Neural progenitor cell (in vitro differentiated cells): ENCODE measurements at places on chromosomes 1 and 21. TPM values are rescaled to one million over a fixed set of nuclear protein-coding genes. Genes with fewer than 3 reads are reported as not detected.

- H3K27me3 ChIP-seq: no peaks in the 10 kb centered on the region
- DNase-seq: no peak
- no peak overlapping the region for H3K27ac ChIP-seq
- no peak overlapping the region for H3K4me3 ChIP-seq
- H3K4me1 ChIP-seq: no peaks in the 10 kb centered on the region
These were observed 50.4 kb upstream of the ADAMTS5 start for GRCh38 chr21:27017246-27017645.

DNA sequence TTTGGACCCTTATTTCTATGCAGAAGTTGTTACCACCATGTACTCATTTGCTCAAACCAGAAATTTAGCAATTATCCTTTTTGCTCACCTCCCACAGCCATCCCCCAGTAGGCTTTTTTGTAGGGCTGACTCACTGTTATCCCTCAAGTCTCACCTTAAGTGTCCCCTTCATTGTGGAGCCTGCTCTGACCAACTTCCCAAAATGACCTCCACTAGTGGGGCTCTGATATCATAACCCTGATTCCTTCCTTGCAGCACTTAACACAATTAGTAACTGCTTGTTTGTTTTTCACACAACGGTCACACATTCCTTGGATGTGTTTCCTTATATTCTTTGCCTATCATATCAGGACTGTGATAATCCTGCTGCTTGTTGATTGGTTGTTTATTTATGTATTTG lies 76.7 kb downstream of the PATJ start:
- no peak overlapping the region for H3K27ac ChIP-seq
- no peak for DNase-seq
- no peaks in the 10 kb centered on the region for H3K36me3 ChIP-seq
- no peak overlapping the region for H3K4me3 ChIP-seq
- H3K27me3 ChIP-seq: no peaks in the 10 kb centered on the region

DNA sequence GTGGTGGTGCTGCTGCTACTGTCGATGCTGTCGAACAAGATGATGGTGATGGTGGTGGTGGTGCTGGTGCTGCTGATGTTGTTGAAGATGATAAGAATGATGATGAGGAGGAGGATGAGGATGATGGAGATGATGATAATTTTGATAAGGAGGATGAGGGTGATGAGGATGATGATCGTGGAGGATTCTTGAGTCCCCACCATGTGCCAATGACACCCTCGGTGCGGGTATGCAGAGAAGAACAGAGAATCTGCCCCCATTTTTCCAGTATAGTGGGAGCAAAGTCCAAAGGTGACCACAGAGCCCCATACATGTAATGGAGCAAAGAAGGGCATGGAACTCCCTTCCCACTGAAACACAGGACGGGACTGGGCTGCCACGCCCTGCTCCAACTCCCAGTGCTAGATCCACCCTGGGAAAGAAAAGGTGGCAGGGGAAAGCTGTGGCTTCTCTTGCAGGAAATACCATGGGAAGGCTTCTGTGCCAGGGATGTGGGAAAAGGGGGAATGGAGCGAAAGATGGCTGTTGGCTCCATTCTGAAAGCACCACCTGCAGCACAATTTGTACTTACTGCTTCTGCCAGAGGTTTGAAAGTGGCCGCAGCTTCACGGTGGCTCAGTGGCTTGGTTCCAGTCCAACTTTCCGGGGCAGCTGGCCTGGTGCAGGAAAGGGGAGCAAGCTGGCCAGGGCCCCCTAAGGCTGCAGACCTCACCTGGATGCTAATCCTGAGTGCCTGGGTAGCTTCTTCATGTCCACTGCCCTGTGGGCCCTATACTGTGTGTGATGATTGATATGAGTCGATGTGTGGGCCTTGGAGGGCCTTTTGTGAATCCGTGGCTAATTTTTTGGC lies 387.2 kb upstream of the VAMP3 start:
- H3K27me3 ChIP-seq: no peaks in the 10 kb centered on the region
- H3K4me3 ChIP-seq: no peak overlapping the region
- no peaks in the 10 kb centered on the region for H3K36me3 ChIP-seq
- H3K27ac ChIP-seq: no peak overlapping the region
- peaks cover 36% of the 10 kb centered on the region for H3K4me1 ChIP-seq
- DNase-seq: no peak

Gene PLPPR5
- total RNA-seq: 0.19 and 0.56 TPM in 2 replicates

Gene EPHA8
- total RNA-seq: 0.46 TPM in 1 of 2 replicates, not detected in the other

DNA sequence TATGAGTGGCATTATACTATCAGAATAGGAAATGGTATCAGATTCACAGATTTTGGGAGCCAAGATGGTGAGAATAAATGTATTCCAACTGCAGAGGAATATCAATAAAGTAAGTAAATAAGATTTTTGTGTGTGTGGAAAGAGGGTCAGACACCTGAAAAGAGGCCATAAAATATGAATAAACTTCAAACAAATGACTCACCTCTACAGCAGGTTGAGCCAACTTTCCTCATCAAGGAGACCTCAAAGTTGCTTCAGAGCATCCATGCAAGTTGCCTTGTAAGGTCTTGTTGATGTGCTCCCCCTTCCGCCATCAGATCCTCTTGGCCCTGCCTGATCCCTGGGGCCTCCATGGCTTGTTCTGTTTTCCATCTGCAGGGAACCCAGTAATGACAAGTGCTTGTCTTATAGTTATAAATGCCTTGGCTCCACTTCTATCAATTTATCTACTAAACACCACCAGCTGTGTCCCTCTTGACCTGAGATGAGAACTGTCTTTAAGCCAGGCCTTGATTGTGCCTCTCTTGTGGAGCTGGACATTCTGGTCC lies 775.6 kb downstream of the LTN1 start:
- H3K4me3 ChIP-seq: no peak overlapping the region
- H3K27ac ChIP-seq: no peak overlapping the region
- no peaks in the 10 kb centered on the region for H3K36me3 ChIP-seq
- no peaks in the 10 kb centered on the region for H3K4me1 ChIP-seq
- no peaks in the 10 kb centered on the region for H3K27me3 ChIP-seq

DNA sequence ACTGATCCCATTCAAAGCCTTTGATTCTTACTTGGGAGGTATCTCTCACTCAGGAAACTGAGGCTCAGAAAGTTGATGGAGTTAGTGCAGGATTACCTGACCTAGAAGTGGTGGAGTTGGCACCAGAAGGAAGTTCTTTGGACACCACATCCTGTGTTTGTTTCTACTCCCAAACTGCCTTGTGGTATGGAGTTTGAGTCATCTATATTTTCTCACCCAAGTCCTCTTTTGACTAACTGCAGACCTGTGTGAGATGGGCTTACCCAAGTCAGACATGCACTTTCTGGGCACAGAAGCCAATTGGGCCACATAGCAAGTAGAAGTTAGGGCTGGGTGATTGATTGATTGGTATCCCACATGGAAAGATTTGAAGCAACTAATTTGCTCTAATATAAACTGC lies 36.1 kb downstream of the FGGY start:
- DNase-seq: no peak
- H3K4me3 ChIP-seq: no peak overlapping the region
- H3K4me1 ChIP-seq: no peaks in the 10 kb centered on the region
- no peaks in the 10 kb centered on the region for H3K36me3 ChIP-seq
- H3K27ac ChIP-seq: no peak overlapping the region

- no peak overlapping the region for H3K27ac ChIP-seq
- no peaks in the 10 kb centered on the region for H3K27me3 ChIP-seq
- no peak for DNase-seq
- H3K4me1 ChIP-seq: peaks cover 4% of the 10 kb centered on the region
- no peak overlapping the region for H3K4me3 ChIP-seq
- H3K36me3 ChIP-seq: no peaks in the 10 kb centered on the region
These were observed 37.5 kb upstream of the DAB1 start for GRCh38 chr1:57461405-57461804.

Gene COL8A2
- 0.06 TPM in 1 of 2 replicates, not detected in the other for total RNA-seq

- H3K4me3 ChIP-seq: no peak overlapping the region
- H3K27ac ChIP-seq: no peak overlapping the region
- no peaks in the 10 kb centered on the region for H3K36me3 ChIP-seq
- no peak for DNase-seq
- no peaks in the 10 kb centered on the region for H3K4me1 ChIP-seq
- H3K27me3 ChIP-seq: no peaks in the 10 kb centered on the region
These were observed 151.5 kb upstream of the RNPC3 start for GRCh38 chr1:103373991-103374390.

Gene GNG4
- 14.9 and 20.7 TPM in 2 replicates for total RNA-seq

DNA sequence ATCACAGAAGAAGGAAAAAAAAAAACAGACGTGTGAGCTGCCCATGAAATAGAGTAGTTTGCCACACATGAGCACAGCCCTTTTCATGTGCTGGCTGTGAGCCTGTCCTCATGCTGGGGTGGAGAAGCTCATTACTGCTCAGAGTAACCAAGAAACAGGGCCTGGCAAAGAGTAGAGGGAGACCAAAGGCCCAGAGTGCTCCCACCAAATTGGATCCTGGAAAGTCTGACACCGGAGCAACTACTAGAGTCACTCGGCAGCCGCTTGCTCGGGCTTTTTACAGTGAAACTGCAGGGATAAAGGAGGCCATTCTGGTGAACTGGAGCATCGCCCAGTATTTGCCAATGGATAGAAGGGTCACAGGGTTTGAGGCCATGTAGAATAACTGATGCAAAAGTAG lies 64.4 kb upstream of the BARHL2 start:
- peaks cover 19% of the 10 kb centered on the region for H3K4me1 ChIP-seq
- no peak overlapping the region for H3K27ac ChIP-seq
- no peak for DNase-seq
- no peaks in the 10 kb centered on the region for H3K27me3 ChIP-seq
- H3K4me3 ChIP-seq: no peak overlapping the region

GRCh38 chr1:205344066-205344928 lies 12.4 kb downstream of the KLHDC8A start:
- H3K36me3 ChIP-seq: no peaks in the 10 kb centered on the region
- H3K4me3 ChIP-seq: peak overlapping the region; percentile 61
- H3K4me1 ChIP-seq: peaks cover 29% of the 10 kb centered on the region
- peak; percentile 78 for DNase-seq
- no peak overlapping the region for H3K27ac ChIP-seq
- peaks cover 53% of the 10 kb centered on the region for H3K27me3 ChIP-seq

- no peak overlapping the region for H3K27ac ChIP-seq
- H3K27me3 ChIP-seq: no peaks in the 10 kb centered on the region
- H3K36me3 ChIP-seq: no peaks in the 10 kb centered on the region
- DNase-seq: no peak
- H3K4me3 ChIP-seq: no peak overlapping the region
These were observed 106.4 kb downstream of the KCND3 start for GRCh38 chr1:111882986-111883560.

DNA sequence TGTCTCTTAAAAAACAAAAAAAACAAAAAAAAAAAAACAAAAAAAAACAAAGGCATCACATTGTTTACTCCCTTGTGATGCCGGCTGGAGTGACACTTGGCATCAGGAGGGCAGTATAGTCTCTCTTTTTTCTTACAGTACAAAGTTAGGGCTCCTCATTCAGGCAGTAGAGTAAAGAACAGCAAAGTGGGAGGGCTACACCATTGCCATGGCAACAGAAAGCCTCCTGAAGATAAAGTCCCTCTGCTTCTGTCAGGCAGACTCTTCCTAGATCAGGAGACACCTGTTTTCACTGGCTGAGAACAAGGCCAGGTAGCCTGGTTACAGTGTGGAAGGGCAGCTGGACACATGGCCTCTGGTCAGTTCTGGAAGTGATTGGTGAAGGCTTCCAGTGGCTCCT lies 41.3 kb upstream of the RAB3GAP2 start:
- no peak overlapping the region for H3K4me3 ChIP-seq
- no peak overlapping the region for H3K27ac ChIP-seq
- H3K27me3 ChIP-seq: no peaks in the 10 kb centered on the region

DNA sequence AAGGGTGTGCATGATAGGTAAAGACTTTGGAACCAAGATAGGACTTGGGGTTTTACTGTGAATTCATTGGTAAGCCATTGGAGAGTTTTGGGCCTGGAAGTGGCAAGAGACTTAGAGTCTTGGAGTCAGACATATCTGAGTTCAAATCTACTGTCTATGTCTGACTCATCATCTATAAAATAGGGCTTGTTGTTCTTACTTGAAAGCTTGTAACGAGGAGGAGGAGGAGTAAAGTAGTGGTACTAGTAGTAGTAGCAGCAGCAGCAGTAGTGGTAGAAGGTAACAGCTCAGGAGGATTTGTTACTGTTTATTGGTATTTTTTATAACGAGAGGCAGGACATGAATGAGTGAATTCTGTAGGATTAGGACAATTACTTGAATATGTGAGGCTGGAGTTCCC lies 62.7 kb downstream of the CACHD1 start:
- H3K36me3 ChIP-seq: no peaks in the 10 kb centered on the region
- H3K4me3 ChIP-seq: no peak overlapping the region
- H3K27ac ChIP-seq: no peak overlapping the region
- no peaks in the 10 kb centered on the region for H3K27me3 ChIP-seq
- DNase-seq: no peak
- peaks cover 6% of the 10 kb centered on the region for H3K4me1 ChIP-seq

DNA sequence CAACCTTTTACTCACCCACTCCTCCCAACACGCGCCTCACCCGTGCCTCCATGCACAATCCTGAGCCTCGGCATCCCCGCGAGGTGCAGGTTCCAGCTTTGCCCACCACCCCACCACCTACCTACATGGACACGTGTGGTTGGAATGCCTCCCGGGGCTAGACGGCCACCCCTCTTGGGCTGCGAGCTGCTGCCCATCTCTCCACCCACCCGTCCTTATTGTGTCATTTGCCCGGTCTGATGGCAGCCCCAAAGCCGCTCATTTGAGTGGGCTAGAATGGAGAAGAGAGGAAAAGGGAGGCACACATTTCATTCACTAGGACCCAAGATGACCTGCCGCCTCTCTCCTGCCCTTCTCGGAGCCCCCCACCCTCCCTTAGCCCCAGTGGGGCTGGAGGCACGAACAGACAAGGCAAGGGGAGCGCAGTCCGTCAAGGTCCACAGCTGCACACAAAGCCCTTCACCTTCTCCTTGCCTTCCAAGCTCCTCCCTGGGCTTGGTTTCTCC lies 785 bp downstream of the ZNF697 start:
- H3K27ac ChIP-seq: no peak overlapping the region
- DNase-seq: no peak
- no peaks in the 10 kb centered on the region for H3K36me3 ChIP-seq
- H3K4me1 ChIP-seq: peaks cover 15% of the 10 kb centered on the region
- peaks cover 21% of the 10 kb centered on the region for H3K27me3 ChIP-seq

DNA sequence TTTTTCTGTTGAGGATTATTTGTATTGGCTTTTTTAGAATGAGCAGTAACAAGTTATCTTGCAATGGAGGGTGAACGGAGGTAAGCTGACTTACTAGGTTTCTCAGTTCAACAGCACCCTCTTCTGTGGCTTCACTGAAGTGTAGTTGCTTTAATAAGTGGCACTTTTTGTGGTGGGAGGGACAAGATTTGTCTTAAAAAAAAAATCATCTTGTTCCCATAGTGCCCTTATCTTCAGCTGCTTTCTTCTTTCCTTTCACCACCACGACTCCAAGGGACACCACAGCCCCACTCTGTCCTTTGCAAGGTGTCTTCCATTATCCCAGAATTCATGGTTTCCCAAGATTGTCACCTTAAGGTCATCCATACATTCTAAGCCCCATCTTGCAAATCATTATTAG lies 92.9 kb downstream of the PIGK start:
- no peak overlapping the region for H3K4me3 ChIP-seq
- no peaks in the 10 kb centered on the region for H3K36me3 ChIP-seq
- no peaks in the 10 kb centered on the region for H3K27me3 ChIP-seq
- H3K27ac ChIP-seq: no peak overlapping the region

Gene TACSTD2
- total RNA-seq: 0.28 TPM in 1 of 2 replicates, not detected in the other

Gene RNF186
- not detected in 2 replicates for total RNA-seq
